ENCODE measurements at places on chromosomes 13 and 19. TPM values are rescaled to one million over a fixed set of nuclear protein-coding genes. Genes with fewer than 3 reads are reported as not detected.

DNA sequence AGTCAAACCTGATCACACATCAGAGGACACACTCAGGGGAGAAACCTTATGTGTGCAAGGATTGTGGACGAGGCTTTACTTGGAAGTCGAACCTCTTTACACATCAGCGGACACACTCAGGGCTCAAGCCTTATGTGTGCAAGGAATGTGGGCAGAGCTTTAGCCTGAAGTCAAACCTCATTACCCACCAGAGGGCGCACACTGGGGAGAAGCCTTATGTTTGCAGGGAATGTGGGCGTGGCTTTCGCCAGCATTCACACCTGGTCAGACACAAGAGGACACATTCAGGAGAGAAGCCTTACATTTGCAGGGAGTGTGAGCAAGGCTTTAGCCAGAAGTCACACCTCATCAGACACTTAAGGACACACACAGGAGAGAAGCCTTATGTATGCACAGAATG lies 8.2 kb upstream of the ZNF527 start:
- no peak for DNase-seq
- no peak overlapping the region for H3K27ac ChIP-seq
- no peak overlapping the region for H3K4me3 ChIP-seq
- no peaks in the 10 kb centered on the region for H3K27me3 ChIP-seq

GRCh38 chr13:36157480-36157879 lies 26.3 kb upstream of the DCLK1 start:
- H3K36me3 ChIP-seq, result no peaks in the 10 kb centered on the region
- no peak for DNase-seq
- no peaks in the 10 kb centered on the region for H3K4me1 ChIP-seq
- peaks cover 2% of the 10 kb centered on the region for H3K27me3 ChIP-seq
- H3K4me3 ChIP-seq, result no peak overlapping the region
- H3K27ac ChIP-seq, result no peak overlapping the region

GRCh38 chr13:51070005-51070649 lies 40.9 kb downstream of the C13orf42 start:
- peaks cover 27% of the 10 kb centered on the region for H3K27me3 ChIP-seq
- H3K36me3 ChIP-seq, result no peaks in the 10 kb centered on the region

GRCh38 chr13:110964229-110965037 lies 49.6 kb upstream of the ANKRD10 start:
- DNase-seq, result no peak
- no peaks in the 10 kb centered on the region for H3K36me3 ChIP-seq
- H3K27me3 ChIP-seq, result no peaks in the 10 kb centered on the region
- H3K4me3 ChIP-seq, result no peak overlapping the region
- no peak overlapping the region for H3K27ac ChIP-seq
- H3K4me1 ChIP-seq, result no peaks in the 10 kb centered on the region

DNA sequence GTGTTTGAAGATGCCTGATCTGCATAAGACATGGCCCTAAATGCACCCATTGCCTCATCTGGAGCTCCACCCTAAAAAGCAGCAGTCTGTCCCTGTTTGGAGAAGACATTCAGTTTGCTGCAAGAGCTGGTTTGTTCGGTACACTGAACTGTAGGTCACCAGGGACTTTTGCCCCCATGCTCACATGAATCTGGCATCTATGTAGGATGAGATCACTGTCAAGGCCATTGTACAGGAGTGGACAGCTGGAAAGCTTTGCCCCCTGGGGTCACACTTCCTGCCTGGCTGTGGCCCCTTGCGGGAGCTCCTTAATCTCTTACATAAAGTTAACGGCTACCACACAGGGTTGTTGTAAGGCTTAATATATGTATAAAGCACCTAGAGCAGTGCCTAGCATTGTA lies 73.0 kb downstream of the IPO5 start:
- peaks cover 4% of the 10 kb centered on the region for H3K36me3 ChIP-seq
- peak; percentile 40 for DNase-seq
- H3K4me1 ChIP-seq, result peaks cover 11% of the 10 kb centered on the region
- H3K27me3 ChIP-seq, result no peaks in the 10 kb centered on the region
- H3K4me3 ChIP-seq, result no peak overlapping the region

Gene GTPBP3
- total RNA-seq, result 4.3 TPM

- H3K27me3 ChIP-seq, result no peaks in the 10 kb centered on the region
- H3K36me3 ChIP-seq, result no peaks in the 10 kb centered on the region
These were observed 112.9 kb upstream of the FRY start for GRCh38 chr13:31918707-31919106.

Gene KCTD12
- total RNA-seq, result 1.8 TPM

- H3K27ac ChIP-seq, result no peak overlapping the region
- H3K36me3 ChIP-seq, result peaks cover 21% of the 10 kb centered on the region
- H3K4me3 ChIP-seq, result no peak overlapping the region
- no peaks in the 10 kb centered on the region for H3K27me3 ChIP-seq
- peaks cover 13% of the 10 kb centered on the region for H3K4me1 ChIP-seq
These were observed 8.7 kb upstream of the KANK2 start for GRCh38 chr19:11205939-11206570.

Gene B3GNT8
- under 0.01 TPM for total RNA-seq

DNA sequence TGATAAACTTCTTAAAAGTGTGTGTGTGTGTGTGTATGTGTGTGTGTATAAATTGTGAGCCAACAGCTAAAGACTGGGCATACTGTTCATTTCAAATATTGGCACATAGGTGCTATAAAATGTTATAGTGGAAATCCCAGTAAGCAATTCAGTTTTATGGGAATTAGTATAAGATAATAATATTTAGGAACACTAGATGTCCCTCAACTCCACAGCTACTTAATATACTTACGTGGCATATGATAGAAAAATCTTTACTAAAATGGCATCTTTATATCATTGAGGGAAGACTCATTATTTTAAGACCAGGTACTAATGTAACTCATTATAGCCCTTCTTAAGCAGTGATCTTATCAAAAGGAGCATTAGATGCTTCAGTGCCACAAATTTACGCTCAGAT lies 266.2 kb downstream of the MAB21L1 start:
- H3K36me3 ChIP-seq, result no peaks in the 10 kb centered on the region
- no peaks in the 10 kb centered on the region for H3K4me1 ChIP-seq
- no peak for DNase-seq
- no peak overlapping the region for H3K27ac ChIP-seq

Gene NCR1
- not detected for total RNA-seq

DNA sequence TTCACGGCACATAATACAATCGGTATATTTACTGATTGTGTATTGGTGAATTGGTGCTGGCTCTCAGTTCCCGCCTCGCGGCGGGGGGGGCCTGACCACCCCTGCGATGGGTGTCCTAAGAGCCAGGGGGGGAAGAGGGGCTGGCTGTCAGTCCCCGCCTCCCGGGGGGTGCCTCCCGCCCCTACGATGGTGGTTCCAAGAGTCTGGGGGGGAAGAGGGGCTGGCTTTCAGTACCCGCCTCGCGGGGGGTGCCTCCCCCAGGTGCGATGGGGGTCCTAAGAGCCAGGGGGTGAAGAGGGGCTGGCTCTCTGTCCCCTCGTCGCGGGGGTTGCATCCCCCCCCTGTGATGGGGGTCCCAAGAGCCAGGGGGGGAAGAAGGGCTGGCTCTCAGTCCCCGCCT lies 2321.8 kb upstream of the PCDH20 start:
- no peaks in the 10 kb centered on the region for H3K27me3 ChIP-seq
- H3K36me3 ChIP-seq, result no peaks in the 10 kb centered on the region
- no peak for DNase-seq
- H3K27ac ChIP-seq, result no peak overlapping the region
- no peaks in the 10 kb centered on the region for H3K4me1 ChIP-seq

- no peaks in the 10 kb centered on the region for H3K36me3 ChIP-seq
- H3K4me1 ChIP-seq, result no peaks in the 10 kb centered on the region
- no peak for DNase-seq
- peaks cover 4% of the 10 kb centered on the region for H3K27me3 ChIP-seq
- no peak overlapping the region for H3K4me3 ChIP-seq
These were observed 9.4 kb downstream of the LCP1 start for GRCh38 chr13:46172531-46172991.

DNA sequence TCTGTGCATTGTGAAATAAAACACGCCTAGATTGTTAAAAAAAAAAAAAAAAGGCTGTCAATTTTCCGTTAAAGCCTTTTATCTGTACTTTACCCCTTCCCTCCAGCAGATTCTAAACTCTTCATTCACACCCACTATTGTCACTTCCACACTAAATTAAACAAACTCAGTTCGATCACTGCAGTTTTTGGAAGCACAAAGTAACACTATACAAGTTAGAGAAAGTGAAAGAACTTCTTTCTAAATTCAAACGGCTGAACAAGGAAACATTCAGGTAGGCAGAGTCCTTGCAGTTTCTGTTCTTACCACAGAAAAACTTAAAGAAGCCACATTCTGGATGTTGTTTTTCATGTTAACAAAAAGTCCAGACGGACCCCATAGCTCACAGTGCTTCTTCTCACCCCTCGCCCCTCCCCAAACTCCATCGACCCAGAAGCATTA lies 27.5 kb upstream of the UBE2L5 start:
- H3K4me3 ChIP-seq, result peak overlapping the region; percentile 54
- H3K27me3 ChIP-seq, result no peaks in the 10 kb centered on the region
- H3K36me3 ChIP-seq, result no peaks in the 10 kb centered on the region
- peak overlapping the region; percentile 91 for H3K27ac ChIP-seq

DNA sequence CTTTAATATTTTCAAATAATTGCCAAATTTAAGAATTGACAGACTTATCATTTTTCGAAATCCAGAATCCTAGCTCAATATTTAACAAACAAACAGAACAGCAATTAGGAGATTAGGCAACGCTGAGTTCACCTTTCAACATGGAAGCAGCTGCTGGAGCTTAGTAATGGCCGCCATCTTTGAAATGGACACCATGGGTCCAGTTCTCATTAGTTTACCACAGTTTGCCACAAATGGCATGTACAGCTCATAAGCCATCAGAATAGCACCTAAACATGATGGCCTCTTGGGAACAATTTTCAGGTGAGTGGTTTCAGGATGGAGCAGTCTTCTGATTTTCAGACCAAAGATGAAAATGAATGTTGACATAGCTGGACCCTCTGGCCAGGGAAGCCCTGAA lies 313.6 kb upstream of the OBI1 start:
- H3K4me3 ChIP-seq, result no peak overlapping the region
- no peak for DNase-seq
- no peaks in the 10 kb centered on the region for H3K36me3 ChIP-seq
- H3K27ac ChIP-seq, result no peak overlapping the region
- no peaks in the 10 kb centered on the region for H3K27me3 ChIP-seq

Gene PSG1
- total RNA-seq, result 1.1 TPM

Gene ELAVL3
- total RNA-seq, result not detected

- DNase-seq, result no peak
- H3K4me1 ChIP-seq, result no peaks in the 10 kb centered on the region
- H3K4me3 ChIP-seq, result no peak overlapping the region
- H3K27me3 ChIP-seq, result peaks cover 14% of the 10 kb centered on the region
- no peak overlapping the region for H3K27ac ChIP-seq
These were observed 464.6 kb downstream of the MYO16 start for GRCh38 chr13:109093998-109094397.

Gene MBD3L3
- total RNA-seq, result not detected

GRCh38 chr13:35716186-35716585 lies 239.7 kb upstream of the MAB21L1 start:
- H3K4me3 ChIP-seq, result no peak overlapping the region
- H3K4me1 ChIP-seq, result peaks cover 16% of the 10 kb centered on the region
- H3K27ac ChIP-seq, result no peak overlapping the region
- H3K36me3 ChIP-seq, result no peaks in the 10 kb centered on the region
- no peaks in the 10 kb centered on the region for H3K27me3 ChIP-seq
- peak; percentile 26 for DNase-seq

Gene TMEM238
- total RNA-seq, result not detected

DNA sequence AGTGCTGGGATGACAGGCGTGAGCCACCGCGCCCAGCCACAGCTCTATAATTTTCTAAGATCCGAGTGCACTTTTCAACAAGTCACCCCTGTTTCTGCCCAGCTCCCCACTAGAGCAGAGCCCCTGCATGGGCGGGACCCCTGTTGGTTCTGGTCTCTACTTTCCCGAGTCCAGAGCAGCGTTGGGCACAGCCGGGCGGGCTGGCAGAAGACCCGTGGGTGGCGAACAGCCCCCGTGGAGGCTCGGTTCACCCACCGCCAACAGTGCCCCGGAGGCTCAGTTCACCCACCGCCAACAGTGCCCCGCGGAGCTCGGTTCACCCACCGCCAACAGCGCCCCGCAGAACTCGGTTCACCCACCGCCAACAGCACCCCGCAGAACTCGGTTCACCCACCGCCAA lies 40.8 kb downstream of the ADPRHL1 start:
- H3K4me1 ChIP-seq, result peaks cover 23% of the 10 kb centered on the region
- no peak for DNase-seq
- H3K27me3 ChIP-seq, result no peaks in the 10 kb centered on the region
- no peak overlapping the region for H3K4me3 ChIP-seq
- no peaks in the 10 kb centered on the region for H3K36me3 ChIP-seq
